ENCODE measurements at places on chromosomes 4 and X.

GRCh38 chr4:108181704-108182103 lies 13.0 kb upstream of the LEF1 start:
- no peak for DNase-seq

DNA sequence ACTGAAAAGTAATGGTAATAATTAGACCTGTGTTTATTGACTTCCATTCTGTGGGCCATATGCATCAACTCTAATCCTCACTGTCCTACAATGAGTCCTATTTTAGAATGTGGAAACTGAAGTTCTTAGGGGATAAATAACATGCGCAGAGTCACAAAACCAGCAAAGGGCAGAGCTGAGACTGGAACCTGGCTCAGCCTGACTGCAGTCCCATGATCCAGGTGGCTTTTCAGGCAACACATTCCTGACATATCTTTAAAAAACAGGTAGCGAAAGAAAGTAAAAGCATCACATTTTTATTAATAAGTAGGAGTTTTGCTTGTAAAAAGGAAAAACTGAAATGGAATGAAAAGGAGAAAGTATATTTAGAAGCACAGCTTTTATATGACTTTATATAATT lies 34.7 kb upstream of the PRSS48 start:
- no peak for DNase-seq

- no peak for DNase-seq
Observed at GRCh38 chr4:46393606-46394005, 3.7 kb upstream of the GABRA2 start.

- DNase-seq, result no peak
Observed at GRCh38 chr4:79653871-79654270, 245.8 kb upstream of the GK2 start.

GRCh38 chr4:3252831-3253641 lies 4.1 kb downstream of the MSANTD1 start:
- DNase-seq, result no peak

- no peak for DNase-seq
Observed at GRCh38 chr4:76997077-76997476, 47.5 kb downstream of the SEPTIN11 start.

- DNase-seq, result no peak
Observed at GRCh38 chr4:110412354-110413065, 63.4 kb upstream of the ENPEP start.

DNA sequence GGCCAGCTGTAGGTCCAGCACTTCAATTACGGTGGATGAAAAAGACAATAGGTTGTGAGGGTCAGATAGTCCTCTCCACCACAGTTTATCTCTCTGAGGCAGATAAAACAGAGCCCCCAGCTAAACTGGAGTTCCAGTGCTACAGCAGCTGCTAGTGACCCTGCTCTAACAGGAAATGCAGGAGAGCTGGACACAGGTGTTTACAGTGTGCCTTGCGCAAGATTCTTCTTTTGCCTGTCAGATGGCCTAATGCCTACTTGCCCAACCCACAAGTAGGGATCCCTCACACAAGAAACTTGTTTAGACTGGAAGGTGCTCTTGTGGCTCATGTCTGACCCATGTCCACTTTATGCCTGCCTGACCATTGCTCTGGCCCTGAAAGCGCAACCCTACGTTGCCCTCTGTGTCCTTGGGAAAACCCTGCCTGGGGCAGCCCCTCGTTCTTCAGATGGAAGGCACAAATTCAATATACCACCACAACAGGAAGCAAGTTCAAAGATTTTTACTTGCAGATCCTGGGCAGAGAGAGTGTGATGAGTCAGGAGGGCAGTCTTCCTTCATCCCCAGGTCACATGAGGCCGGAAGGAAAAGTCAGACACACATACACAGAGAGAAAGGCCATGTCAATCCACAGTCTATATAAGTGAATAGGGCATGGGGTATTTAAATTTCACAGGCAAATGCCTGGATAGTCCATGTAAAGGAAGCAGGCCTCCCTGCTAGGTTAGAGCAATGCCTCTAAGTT lies 105.1 kb upstream of the ADGRL3 start:
- DNase-seq, result no peak

GRCh38 chrX:54048412-54048811 lies 4.1 kb upstream of the PHF8 start:
- no peak for DNase-seq

GRCh38 chr4:83810428-83810827 lies 274.5 kb downstream of the GPAT3 start:
- DNase-seq, result no peak

- no peak for DNase-seq
Observed at GRCh38 chr4:8581094-8581861, 1.1 kb downstream of the GPR78 start.

DNA sequence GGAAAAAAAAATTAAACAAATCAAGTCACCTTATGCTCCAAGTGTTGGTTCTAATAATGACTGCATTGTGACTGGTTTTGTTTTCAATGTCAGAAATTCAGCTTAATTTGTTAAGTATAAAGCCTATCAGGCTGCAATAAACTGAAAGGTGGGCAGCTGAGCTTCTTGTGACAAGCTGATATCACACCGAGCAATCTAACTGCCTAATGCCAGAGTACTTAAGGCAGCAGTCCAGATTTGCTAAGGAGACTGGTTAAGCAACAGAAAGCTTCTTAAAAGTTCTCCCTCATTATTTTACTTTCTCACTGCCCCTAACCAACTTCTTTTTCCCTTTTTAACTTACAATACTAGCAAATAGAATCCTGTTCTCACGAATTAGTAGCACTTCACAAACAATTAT lies 201.0 kb downstream of the MAB21L2 start:
- DNase-seq, result no peak

GRCh38 chr4:27368781-27369180 lies 508.1 kb downstream of the STIM2 start:
- DNase-seq, result no peak

DNA sequence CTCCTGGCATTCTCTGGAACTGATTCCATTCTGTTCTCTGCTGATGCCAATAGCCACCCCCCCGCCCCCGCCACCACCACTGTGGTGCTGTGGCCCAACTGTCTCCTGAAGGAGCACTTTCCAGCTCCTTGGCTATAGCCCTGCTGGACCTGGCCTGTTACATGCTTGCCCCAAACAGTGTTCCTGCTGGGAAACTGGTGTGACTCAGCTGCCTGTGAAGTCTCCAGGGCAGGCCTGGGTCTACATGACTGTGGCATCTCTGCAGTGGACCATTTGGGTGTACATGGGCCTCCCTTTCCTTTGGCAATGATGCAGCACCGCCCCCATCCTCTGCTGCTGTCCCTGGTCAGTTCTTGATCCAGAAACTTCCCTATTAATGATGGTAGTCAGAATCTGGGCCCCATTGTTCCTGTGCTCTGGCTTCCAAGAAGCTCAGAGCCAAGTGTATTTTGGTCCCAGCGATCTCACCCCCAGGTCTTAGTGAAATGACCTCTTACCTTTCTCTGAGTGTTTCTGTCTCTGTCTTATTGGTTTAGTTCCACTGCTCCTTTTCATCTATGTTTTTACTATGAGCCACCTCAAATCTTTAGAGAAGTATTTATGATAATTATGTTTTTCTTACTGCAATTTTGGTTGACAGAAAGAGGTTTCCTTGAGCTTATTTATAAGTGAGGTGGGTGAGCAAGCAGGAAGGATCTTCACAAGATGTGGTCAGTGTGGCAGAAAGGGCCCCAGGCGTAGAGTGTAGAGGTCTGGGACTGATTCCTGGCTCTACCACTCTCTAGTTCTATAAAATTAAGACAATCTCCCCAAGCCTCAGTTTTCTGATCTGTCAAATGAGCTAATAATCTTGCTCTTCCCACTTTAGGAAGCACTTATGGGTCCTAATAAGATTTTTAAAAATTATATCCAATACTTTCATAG lies 210.7 kb upstream of the EOLA2 start:
- no peak for DNase-seq

- no peak for DNase-seq
Observed at GRCh38 chrX:122046226-122046625, 998.8 kb downstream of the GLUD2 start.

DNA sequence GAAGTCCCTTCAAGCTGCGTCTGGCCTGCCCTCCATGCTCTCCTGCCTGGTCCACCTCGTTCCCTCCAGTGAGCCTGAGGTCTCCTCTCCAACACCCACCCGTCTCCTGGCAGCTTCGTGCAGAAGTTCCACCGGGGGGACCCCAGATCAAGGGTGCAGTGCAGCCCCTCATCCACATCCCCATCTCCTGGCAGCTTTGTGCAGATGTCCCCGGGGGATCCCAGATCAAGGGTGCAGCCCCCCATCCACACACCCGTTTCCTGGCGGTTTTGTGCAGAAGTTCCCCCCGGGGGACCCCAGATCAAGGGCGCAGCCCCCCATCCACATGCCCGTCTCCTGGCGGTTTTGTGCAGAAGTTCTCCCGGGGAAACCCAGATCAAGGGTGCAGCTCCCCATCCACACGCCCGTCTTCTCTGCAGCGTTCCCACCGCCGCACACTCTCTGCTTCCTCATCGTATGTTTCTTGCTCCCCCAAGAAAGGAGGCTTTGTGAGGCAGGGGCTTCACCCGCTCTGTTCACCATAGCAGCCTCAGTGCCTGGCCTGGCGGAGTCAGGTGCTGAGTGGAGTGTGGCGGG lies 35.7 kb downstream of the PIGG start:
- DNase-seq, result no peak
